ENCODE measurements at places on chromosomes 1 and 21.

- DNase-seq, result no peak
Measured at GRCh38 chr1:232643251-232643650, 13.3 kb upstream of the SIPA1L2 start.

- DNase-seq, result no peak
Measured at GRCh38 chr1:50929376-50929958, 30.6 kb downstream of the FAF1 start.

DNA sequence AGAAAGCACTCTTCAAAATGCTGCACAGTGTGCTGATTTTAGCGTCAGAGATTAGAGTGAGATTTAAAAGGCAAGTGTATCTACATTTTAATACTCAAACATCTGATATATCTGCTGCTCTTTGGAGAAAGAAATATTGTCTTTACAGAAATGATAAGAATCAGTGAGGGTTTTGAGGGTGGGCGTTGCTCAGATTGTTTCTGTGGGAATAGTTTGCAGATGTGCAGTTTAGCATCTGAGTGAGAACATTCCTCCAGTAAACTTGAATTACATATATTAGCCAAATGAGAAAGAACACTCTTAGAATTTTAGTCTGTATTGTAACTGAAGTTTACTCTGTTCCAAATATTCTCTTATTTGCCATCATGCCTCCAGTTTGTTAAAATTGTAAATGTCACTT is 549.2 kb downstream of the NEGR1 start:
- DNase-seq, result no peak

DNA sequence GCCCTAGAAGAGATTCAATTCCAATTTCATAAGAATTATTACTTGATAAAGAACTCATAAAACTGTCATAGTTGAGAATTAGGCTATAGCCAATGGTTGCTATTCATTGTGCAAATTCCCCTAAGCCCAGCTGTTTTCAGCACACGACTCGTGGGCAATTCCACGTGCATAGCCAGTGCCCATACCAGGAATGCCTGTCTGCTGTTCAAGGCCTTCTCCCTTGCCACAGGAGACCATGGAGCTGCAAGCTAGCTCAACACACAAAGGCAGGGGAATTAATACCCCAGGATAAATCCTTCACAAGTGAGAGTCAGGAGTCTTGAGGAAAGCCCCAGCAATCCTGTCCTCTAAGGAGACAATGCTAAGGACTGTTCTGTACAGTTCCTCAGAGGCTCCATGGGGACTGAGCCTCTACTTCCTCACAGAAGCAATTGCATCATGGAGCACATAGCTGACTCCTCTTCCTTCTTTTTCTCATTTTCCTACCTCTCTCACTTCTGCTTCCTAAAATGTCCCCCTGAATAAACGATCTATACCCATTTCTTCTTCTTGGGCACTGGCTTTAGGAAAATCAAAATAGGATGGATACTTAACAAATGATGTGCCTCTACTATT is 19.1 kb upstream of the CHRM3 start:
- DNase-seq, result no peak

GRCh38 chr21:20341431-20341830 is 656.8 kb upstream of the NCAM2 start:
- no peak for DNase-seq

DNA sequence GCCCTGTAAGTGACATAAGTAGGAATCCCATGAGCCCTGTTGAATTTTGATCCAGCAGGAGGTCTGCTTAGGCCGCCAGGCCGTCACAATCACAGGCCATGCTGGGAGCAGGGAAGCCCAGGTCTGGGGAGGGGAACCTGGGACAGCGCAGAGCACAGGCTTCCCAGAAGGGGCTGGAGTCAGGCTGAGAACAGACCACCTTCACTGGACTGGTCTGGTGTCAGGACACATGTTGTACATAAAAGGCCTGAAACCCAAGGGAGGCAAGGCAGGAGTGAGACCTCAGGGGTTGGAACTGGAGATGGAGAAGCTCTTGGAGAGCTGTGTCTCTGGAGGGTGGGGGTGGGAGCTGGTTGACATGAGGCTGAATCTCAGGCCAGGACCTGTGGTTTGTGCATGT is 63.3 kb upstream of the ARTN start:
- no peak for DNase-seq

GRCh38 chr1:62561306-62561705 is 36.0 kb upstream of the ANGPTL3 start:
- DNase-seq, result no peak

- DNase-seq, result no peak
Measured at GRCh38 chr1:79693441-79694114, 687.0 kb upstream of the ADGRL4 start.

- DNase-seq, result no peak
Measured at GRCh38 chr1:204418174-204419063, 6.8 kb upstream of the PPP1R15B start.

GRCh38 chr1:57118948-57119603 is 153.3 kb upstream of the C8B start:
- no peak for DNase-seq

GRCh38 chr1:77139389-77139788 is 79.8 kb downstream of the PIGK start:
- DNase-seq, result no peak

GRCh38 chr1:91053630-91054029 is 31.8 kb upstream of the ZNF644 start:
- no peak for DNase-seq

GRCh38 chr21:41847066-41847804 is 31.9 kb downstream of the PRDM15 start:
- no peak for DNase-seq

DNA sequence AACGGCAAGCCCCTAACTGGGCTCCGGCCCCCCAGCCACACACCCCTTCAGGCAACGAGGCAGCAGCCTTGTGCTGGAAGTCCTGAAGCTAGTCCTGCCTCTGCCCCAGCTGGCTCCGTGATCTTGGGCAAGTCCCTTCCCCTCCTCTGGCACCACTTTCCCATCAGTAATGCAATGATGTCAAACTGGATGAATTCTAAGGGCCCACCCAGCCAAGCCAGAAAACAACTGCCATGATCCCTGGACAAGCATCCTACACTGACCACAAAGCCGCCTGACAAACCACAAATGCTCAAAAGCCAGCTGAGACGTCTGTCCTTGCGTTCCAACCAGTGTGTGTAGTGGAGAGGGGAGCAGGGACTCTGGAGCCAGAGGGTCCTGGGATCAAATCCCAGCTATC is 26.8 kb downstream of the IFFO2 start:
- DNase-seq, result no peak

Data from caudate nucleus (tissue), 63 donors.